Vein endothelial cell (primary cell): ENCODE measurements at places on chromosomes 3 and 15. TPM values are rescaled to one million over a fixed set of nuclear protein-coding genes. Genes with fewer than 3 reads are reported as not detected.

Gene MUC4
- not detected in 2 replicates for total RNA-seq

Gene GALNT15
- 5.2 and 19.9 TPM in 2 replicates for total RNA-seq

Gene GOLGA8K
- total RNA-seq, result 0.48 and 0.65 TPM in 2 replicates

Gene FMN1
- total RNA-seq, result 0.10 and 0.33 TPM in 2 replicates

Gene SETD2
- total RNA-seq, result 37.2 and 40.5 TPM in 2 replicates

Gene C3orf20
- not detected in 2 replicates for total RNA-seq

Gene NPAP1
- total RNA-seq, result not detected in 2 replicates

Gene RBPMS2
- under 0.01 TPM in 1 of 2 replicates, not detected in the other for total RNA-seq

Gene SRGAP3
- 0.29 and 0.98 TPM in 2 replicates for total RNA-seq

Gene RNF111
- 33.7 and 41.5 TPM in 2 replicates for total RNA-seq

Gene OSBPL10
- total RNA-seq, result 32.7 and 55.8 TPM in 2 replicates

Gene MESP1
- 0.10 and 0.33 TPM in 2 replicates for total RNA-seq

Gene CNTN6
- total RNA-seq, result not detected in 2 replicates

Gene C2CD4B
- 37.4 and 58.1 TPM in 2 replicates for total RNA-seq

Gene LAMB2
- total RNA-seq, result 255 and 353 TPM in 2 replicates

Gene FBXW12
- total RNA-seq, result not detected in 2 replicates

Gene CCPG1
- 47.4 and 49.7 TPM in 2 replicates for total RNA-seq

Gene SLC28A1
- not detected in 2 replicates for total RNA-seq

Gene SCAANT1
- total RNA-seq, result not detected in 2 replicates

Gene CTDSPL
- 33.7 and 48.0 TPM in 2 replicates for total RNA-seq

Gene RTP3
- total RNA-seq, result not detected in 2 replicates

Gene DOCK3
- under 0.01 and 0.19 TPM in 2 replicates for total RNA-seq

Gene CCRL2
- total RNA-seq, result 5.6 and 13.5 TPM in 2 replicates

Gene ATP13A5
- total RNA-seq, result not detected in 2 replicates

Gene GOLGA6A
- total RNA-seq, result not detected in 2 replicates

Gene RTP1
- total RNA-seq, result not detected in 2 replicates

Gene ABHD17C
- total RNA-seq, result 6.5 and 8.6 TPM in 2 replicates

Gene FOXL2
- under 0.01 and 0.10 TPM in 2 replicates for total RNA-seq

Gene BCHE
- 3.8 and 11.1 TPM in 2 replicates for total RNA-seq

Gene GTPBP8
- 38.7 and 45.4 TPM in 2 replicates for total RNA-seq

Gene CHRM5
- not detected in 2 replicates for total RNA-seq

Gene FEZF2
- not detected in 2 replicates for total RNA-seq

Gene AHSG
- not detected in 2 replicates for total RNA-seq

Gene TGM4
- 0.10 and 0.33 TPM in 2 replicates for total RNA-seq

Gene B2M
- 1,812 and 2,198 TPM in 2 replicates for total RNA-seq
